ENCODE measurements at places on chromosomes 3 and 15. TPM values are rescaled to one million over a fixed set of nuclear protein-coding genes. Genes with fewer than 3 reads are reported as not detected.

GRCh38 chr3:197874653-197875052 is 75.3 kb upstream of the RPL35A start:
- DNase-seq = no peak

DNA sequence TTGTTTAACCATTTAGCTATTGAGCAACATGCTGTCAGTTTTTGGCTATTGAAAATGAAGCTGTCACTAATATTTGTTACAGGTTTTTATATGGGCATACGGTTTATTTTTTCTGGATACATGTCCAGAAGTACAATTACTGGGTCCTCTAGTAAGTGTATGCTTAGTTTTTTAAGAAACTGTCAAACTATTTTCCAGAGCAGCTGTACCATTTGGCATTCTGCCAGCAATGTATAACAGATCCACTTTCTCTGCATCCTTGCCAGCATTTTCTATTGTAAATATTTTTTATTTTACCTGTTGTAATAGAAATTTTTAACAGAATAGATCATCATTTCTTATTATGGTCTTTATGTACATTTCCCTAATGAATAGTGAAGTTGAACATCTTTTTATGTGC is 658.8 kb downstream of the EDEM1 start:
- no peak for DNase-seq

DNA sequence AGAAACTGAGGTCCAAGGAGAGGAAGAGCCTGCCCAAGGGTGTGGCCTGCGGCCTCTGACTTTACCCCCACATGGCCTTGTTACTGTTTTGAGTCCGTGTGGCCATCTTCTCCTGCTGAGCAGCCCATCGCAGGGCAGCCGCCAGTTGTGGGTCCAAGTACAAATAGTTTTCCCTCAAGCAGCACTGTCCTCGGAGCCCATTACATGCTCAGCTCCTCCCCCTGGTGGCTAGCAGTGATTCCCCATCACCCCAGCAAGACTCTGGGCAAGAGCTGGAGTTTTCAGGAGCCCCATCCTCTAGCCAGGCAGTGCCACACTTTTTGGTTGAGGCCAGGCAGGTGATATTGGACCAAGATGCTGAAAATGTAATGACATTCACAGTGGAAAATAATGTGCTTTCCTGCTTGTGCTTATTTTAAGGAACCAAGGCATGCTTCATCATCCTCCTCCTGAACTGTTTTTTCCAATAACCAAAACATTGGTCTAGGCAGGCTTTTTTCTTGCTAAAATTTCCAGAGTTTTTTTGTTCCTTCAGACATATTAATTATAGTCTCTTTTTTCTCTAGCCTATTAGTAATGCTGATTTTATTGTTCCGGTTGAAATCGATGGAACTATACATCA is 23.2 kb upstream of the VILL start:
- peak; percentile 68 for DNase-seq

DNA sequence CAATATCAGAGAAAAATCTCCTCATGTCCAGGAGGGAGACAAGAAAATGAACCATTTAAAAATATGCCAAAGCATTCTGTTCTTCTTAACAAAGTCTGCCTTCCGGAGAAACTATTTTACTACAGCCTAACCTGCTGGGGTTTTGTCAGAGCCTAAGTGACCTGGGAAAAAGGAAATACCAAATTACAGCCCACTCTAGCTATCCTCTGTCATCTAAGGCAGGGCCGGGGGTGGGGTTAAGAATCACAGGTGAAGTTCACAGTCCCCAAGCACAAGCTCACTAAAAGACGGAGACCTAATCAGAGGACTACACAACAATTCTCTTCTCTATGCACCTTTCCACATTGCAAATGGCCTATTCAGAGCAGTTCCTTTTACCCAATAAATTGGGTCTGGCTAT is 116.6 kb downstream of the TRIM42 start:
- DNase-seq = no peak

Gene CLEC3B
- 0.40 TPM for total RNA-seq
